HS-5 (cell line): ENCODE measurements at places on chromosomes 7 and 10.

DNA sequence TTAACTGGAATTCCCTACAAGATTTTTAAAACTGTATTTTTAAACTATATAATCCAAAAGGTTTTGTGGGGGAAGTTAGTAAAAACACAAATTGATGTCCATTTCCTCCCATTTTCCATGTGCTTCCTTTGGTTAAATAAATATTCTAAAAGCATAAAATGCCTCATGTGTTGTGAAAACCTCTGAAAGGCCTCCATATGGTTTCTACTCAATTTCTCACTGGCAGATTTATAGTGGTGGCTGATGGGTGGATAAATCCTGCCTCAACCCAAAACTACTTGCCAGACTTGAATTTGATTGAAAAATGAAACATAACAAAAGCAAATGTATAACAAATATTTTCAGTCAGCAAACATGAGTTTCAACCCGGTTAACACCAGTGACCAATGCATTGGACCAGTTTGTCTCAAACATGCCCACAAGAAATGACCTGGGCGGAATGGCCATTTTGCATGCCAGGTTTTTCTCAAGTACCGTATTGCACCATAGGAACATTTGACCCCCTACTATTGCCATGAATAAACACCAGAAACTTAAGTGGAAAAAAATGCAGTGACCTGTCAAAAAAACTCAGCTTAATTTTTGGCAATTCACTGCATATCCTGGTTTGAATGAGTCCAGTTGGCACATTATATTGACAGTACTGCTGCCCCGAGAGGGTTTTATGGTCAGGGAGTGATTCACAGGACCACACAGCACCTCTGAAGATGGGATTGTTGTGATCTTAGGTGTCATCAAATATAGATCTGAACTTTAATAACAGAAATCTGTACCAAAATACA is 454.6 kb upstream of the ANKRD30A start:
- DNase-seq = no peak

- DNase-seq = no peak
Measured at GRCh38 chr10:124657806-124658205, 86.4 kb downstream of the FAM53B start.

DNA sequence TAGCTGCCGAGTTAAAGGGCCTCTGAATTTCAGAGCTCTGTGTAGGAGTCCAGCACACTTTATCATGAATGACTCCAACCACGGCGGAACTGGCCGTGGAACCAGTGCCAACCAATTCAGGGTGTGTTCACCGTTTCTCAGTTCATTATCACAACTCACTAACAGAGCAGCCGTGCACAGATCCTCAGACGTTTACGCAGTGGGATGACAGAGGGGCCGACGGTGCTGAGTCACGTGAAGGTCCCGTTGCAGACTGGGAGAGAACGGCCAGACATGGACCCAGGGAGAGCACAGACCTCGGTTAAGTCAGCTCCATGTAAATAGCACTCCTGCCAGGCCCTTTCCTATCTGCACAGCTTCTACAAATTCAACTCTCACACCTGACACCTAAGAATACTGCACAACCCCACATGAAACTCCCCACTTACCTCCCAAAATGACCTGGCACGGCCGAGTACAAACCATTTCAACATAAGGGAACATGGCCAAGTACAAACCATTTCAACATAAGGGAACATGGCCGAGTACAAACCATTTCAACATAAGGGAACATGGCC is 95.5 kb downstream of the DIP2C start:
- DNase-seq = no peak

DNA sequence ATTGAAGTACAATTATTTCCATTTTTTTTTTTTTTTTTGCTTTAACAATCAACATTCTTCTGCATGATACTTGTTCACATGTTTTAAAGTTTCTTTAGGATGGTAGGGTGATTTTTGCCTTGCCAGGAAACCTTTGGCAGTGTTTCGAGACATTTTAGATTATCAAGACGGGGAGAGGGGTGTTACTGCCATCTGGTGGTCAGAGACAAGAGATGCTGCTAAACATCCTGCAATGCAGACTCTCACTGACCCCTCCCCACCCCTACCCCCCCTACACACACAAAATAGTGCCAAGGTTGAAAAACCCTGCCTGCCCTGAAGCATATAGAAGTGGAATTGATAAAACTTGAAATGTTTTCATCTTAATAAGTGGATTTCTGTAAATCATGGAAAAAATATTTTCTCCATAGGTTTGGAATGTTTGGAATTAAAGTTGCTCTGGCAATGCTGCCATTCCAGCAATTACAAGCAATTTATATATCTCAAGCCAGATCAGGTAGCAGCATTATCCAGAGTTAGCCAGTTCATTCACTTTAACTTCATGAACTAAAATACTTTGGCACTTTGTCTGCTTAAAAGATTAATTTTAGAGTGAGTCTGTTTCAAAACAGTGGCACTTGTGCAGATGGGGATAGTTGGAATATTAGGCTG is 62.1 kb downstream of the SDHAF3 start:
- DNase-seq = peak; percentile 9

DNA sequence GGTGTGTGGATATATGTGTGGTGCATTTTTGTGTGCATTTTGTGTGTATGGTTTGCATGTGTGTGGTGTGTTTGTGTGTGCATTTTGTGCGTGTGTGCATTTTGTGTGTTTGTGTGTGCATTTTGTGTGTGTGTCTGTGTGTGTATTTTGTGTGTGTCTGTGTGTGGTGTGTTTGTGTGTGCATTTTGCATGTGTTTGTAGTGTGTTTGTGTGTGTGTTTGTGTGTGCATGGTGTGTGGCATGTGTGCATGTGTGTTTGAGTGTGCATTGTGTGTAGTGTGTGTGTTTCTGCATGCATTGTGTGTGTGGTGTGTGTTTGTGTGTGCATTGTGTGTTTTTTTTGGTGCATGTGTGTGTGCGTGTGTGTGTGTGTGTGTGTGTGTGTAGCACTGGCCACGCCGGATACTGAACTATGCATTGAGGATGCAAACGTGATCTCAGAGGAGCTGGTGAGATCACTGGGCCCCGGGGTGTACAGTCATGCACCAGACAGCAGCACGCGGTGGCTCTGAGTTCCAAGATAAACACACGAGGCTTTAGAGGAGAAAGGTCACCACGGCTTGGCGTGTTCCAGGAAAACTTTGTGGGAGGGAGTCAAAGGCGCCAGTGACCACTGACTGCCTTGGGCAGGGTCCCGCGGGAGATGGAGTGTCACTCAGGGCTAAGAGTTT is 106.6 kb upstream of the SHH start:
- peak; percentile 51 for DNase-seq

DNA sequence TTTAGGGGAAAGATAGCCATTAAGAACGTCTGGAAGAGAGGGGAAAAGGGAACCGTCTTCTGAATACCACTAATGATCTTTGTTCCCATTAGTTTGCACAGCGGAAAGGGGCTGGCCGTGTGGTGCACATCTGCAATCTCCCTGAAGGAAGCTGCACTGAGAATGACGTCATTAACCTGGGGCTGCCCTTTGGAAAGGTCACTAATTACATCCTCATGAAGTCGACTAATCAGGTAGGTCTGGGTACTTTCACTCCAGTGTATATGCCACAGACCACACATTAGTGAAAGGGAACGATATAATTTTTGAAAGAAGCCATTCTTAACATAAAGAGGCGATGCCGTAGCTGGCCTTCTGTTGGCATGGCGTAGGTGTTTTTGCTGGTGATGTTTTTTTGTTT is 74.3 kb upstream of the PDCD4 start:
- no peak for DNase-seq

GRCh38 chr10:129712000-129712399 is 245.0 kb downstream of the MGMT start:
- DNase-seq = no peak

GRCh38 chr7:30503274-30504212 is 1.1 kb downstream of the GGCT start:
- no peak for DNase-seq

GRCh38 chr7:25009257-25009656 is 29.3 kb upstream of the OSBPL3 start:
- DNase-seq = peak; percentile 91

DNA sequence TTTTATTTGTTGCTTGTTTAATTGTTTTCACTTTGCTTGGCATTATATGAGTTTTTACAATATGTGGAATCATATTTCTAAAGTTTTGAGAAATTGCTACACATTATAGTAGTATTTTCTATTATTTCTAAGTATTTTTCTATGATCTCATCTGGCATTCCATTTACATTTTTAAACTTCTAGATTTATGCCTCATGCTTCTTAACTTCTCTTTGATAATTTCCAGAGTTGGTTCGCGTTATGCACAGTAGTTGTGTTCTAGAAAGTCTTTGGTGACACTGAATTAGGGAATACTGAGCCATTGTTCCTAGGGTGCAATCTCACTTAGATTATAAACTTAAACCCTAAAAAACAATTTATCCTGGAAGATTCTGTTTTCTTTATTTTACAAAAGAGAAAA is 129.2 kb downstream of the GNAI1 start:
- no peak for DNase-seq

DNA sequence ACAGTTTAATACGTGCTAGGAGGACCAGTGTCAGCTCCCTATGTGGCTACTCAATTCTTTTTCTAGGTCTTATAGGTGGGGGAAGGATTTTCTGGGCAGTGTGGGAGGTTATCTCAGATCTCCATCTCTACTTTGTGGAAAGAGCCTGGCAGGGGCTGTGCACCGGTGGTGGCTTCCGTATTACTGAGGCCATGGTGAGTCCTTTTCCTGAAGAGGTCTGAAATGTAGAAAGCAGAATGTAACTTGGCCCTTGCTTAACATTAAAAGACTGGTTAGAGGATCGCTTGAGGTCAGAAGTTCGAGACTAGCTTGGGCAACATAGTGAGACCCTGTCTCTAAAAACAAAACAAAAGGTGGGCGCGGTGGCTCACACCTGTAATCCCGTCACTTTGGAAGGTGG is 2.7 kb upstream of the TPST1 start:
- no peak for DNase-seq

DNA sequence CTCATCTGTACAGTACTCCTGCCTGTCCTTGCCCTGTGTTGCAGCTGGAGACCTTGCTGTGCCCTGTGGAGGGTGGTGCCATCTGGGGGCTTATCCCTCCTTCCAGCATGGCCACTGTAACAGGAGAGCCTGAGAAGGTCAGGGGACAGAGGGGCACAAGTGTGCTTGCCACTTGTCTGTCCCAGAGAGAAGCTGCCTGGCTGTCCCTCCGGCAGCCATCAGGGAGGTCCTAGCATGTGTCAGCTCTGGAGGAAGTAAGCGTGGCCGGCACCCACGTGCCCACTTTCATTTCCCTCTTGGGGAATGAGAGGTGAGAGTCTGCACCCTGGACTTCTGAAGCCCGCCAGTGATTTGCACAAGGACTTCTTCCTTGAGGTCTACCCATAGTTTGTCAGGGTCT is 97.0 kb upstream of the PPIF start:
- no peak for DNase-seq

- DNase-seq = no peak
Measured at GRCh38 chr10:70381471-70382421, 679 bp downstream of the LRRC20 start.

GRCh38 chr7:159026271-159027055 is 118.2 kb downstream of the VIPR2 start:
- no peak for DNase-seq

DNA sequence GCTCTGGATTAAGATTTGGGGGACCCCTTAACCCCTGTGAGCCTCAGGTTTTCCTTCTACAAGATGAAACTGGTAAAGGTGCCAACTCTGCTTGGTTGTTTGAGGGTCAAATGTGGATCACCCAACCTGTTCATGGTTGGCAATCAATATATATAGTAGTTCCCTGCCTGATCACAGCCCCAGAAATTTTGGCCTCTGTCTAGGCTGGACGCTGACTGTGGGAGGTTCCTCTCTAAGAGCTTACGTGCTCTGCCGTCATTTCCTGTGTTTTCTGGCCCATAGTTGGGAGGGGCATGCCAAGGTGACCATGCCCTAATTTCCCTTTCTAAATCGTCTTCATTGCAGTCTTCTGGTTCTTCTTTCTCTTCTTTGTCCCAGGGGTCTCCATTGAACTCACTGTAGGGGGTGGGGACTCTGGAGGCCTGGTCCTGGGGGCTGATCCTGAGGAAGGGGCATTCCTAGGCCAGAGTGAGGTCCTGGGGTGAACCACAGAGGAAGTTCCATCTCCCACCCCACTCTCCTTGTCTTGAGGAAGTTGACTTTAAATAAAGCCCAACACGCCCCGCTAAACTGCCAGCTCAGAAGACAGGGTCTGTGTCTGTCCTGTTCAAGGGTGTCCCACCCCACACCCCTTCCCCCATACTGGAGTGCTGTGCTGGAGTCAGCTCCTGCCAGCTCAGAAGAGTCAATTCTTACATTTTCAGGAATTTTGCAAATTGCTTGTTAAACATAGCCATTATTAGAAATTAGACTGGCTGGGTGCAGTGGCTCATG is 98.9 kb upstream of the SDK1 start:
- no peak for DNase-seq

DNA sequence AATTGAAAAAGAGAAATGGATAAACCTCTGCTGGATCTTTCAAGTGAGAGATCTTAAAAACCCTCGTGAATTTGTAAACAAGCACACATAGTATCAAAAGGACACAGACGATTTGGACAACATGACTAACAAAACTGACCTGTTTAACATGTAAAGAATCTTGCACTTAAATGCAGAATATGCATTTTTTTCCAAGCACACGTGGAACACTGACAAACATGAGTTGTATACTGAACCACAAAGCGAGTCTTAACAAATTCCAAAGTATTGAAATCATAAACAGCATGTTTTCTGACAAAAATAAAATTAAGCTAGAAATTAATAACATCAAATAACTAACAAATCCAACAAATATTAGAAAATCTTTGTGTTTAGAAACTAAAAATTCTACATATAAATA is 65.0 kb upstream of the ZNF746 start:
- no peak for DNase-seq

- DNase-seq = no peak
Measured at GRCh38 chr10:71633920-71634319, 85.7 kb downstream of the C10orf105 start.

- DNase-seq = no peak
Measured at GRCh38 chr10:113443141-113443925, 109.5 kb upstream of the HABP2 start.

GRCh38 chr7:127419196-127419595 is 26.7 kb upstream of the ZNF800 start:
- no peak for DNase-seq

GRCh38 chr10:96482815-96483588 is 30.7 kb downstream of the TLL2 start:
- DNase-seq = no peak

DNA sequence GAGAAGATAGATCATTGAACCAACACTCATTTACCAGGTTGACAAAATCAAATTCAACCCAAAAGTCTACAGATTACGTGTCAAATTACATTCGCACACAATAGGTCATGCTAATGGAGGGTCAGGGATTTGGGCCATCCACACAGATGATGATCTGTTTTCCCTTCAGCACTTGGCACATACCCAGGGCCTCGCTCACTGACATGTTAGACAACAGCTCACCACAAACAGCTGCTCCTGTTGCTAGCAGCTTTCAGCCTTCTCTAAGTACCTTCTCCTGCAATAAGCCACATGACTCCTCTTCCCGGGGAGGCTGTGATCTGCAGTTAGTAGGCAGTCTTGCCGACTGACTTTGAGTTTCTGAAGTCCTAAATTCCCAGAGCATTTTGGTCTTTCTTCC is 18.4 kb downstream of the NKX2-3 start:
- DNase-seq = peak; percentile 64

- no peak for DNase-seq
Measured at GRCh38 chr7:151853896-151854719, 22.8 kb downstream of the PRKAG2 start.

- DNase-seq = no peak
Measured at GRCh38 chr10:69397972-69398371, 18.7 kb downstream of the TACR2 start.

GRCh38 chr7:44473295-44473694 is 17.2 kb downstream of the NUDCD3 start:
- peak; percentile 40 for DNase-seq

- DNase-seq = no peak
Measured at GRCh38 chr10:34323192-34323591, 491.9 kb downstream of the PARD3 start.

GRCh38 chr10:2917926-2918325 is 149.4 kb upstream of the PFKP start:
- no peak for DNase-seq
